ENCODE measurements at places on chromosomes 4 and X.

GRCh38 chr4:158710814-158711213 is 12.4 kb downstream of the PPID start:
- no peak for DNase-seq

DNA sequence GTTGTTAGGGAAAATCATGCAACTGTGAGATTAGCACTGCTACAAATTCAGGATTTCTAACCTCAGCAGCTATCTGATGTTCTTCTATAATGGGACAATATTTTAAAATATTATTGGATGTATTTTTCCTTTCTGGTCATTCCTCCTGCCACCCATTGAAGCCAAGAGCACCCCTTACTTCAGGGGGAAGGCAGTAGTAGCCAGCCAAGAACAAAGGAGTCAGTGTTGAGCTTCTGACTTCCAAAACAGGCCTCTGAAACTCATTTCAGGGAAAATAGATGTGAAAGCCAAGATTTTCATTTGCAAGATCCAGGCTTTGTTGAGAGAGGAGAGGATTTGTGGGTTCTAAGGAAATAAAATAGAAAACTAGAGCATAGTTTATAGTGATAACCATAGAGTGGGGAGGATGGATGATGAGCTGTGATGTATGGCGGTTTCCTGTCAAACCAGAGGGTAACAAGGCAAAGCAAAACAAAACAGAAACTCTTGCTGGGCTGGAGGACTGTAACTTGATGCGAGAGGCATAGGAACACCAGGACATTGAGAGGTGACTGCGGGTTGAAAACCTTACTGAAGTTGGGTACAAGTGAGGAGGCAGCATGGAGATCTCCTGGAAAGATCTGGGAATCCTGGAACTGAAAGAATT is 173.7 kb upstream of the LEF1 start:
- DNase-seq = no peak

GRCh38 chr4:8210616-8211015 is 11.5 kb downstream of the SH3TC1 start:
- DNase-seq = no peak

DNA sequence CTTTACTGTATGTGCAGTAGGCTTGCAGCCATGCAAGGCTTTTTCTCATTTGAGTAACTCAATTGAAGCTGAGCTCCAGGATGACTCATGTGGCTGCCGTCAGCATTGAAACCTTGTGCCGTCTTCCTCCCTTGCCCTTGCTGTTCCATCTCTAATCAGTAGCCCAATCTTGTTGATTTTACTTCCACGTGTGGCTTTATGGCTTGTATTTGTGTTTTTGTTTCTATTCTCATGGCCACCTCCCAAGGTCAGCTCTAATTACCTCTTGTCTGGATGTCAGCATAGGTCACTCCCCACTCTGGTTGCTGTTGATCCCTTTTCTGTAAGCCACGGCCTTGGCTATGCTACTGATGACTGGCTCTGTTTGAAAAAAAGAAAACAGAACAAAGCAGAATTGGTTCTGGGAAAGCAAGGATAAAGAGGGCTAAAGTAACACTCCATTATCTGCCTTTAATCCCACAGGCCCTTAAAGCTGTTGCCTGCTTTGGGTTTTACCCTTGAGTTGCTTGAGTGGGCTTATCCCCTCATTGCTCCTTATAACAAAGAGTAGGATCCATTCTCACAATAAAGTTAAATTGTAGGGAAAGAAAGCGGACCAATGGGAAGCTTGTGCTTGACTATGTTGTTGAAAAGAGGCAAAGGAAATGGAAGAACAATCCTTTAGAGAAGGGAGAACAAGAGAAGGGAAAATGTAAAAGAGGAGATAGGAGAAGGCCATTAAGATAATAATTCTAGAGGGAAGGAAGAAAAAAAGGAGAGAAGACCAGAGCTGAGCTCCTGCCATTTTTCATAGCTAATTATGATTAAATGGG is 173.9 kb upstream of the PGRMC2 start:
- DNase-seq = peak; percentile 80

- DNase-seq = peak; percentile 61
These were observed 33.0 kb upstream of the KIAA0232 start for GRCh38 chr4:6749340-6750171.
